Stimulated activated CD4-positive, alpha-beta T cell treated with anti-CD3 and anti-CD28 coated beads, TNF-alpha, amount 100 ng/mL, for 48 hours (primary cell): ENCODE measurements at places on chromosomes 1 and 21.

GRCh38 chr1:99681583-99681982, 35.7 kb downstream of the PALMD start:
- no peak for DNase-seq

GRCh38 chr1:110495926-110496600, 22.9 kb downstream of the KCNA10 start:
- peak; percentile 57 for DNase-seq

DNA sequence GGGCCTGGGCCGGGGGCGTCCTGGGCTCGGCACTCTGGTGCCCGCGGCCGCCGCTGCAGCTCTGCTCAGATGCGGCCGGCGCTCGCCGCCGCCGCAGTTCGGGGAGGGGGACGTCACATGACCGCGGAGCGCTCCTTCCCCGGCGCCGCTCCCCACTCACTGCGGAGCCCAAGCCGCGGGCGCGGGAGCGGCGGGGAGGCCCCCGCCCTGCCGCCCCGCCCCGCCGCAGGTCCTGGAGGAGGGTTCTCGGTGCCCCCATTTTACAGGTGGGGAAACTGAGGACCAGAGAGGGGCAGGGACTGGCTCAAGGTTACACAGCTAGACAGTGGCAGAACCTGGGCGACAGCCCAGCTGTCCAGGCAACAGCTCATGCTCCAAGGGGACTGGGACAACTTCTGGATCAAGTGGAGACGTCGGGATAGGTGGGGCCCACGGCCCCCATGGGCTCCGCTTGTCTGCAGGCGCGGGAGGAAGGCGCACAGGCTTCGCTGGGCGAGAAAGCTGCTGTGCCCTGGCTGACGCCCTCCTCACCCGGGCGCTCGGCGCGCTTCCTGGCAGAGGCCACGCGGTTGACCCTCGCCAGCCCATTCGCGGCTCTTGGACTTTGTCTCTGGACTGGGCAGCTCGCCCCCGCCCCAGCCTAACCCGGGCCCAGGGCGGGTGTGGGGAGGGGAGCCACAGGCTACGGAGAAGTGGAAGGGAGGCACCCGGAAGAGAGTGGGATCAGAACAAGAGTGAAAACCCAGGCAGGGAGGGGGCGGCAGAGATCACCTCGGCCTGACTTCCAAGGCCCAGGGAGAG, at the start of gene RAP1GAP:
Gene RAP1GAP, minus strand, starts transcription at position 100 of the 801 bp plus-strand sequence. CDS start 49,325 bp downstream, outside the sequence.
- DNase-seq: no peak

- DNase-seq: no peak
Measured at GRCh38 chr1:96387785-96388184, 333.8 kb upstream of the PTBP2 start.

GRCh38 chr21:39489380-39489924, 37.7 kb downstream of the SH3BGR start:
- DNase-seq: no peak

- DNase-seq: no peak
Measured at GRCh38 chr1:4736254-4736653, 81.8 kb downstream of the AJAP1 start.

- DNase-seq: peak; percentile 85
Measured at GRCh38 chr1:20185834-20186782, at the start of the genes PLA2G2C and UBXN10. Gene PLA2G2C, minus strand, starts transcription at chr1:20186518. Its CDS starts 9,155 bp downstream, at chr1:20177363. Gene UBXN10, plus strand, starts transcription at chr1:20186096. Its CDS starts 4,466 bp downstream, at chr1:20190562.

- no peak for DNase-seq
Measured at GRCh38 chr1:90357995-90358394, 359.1 kb downstream of the BARHL2 start.

DNA sequence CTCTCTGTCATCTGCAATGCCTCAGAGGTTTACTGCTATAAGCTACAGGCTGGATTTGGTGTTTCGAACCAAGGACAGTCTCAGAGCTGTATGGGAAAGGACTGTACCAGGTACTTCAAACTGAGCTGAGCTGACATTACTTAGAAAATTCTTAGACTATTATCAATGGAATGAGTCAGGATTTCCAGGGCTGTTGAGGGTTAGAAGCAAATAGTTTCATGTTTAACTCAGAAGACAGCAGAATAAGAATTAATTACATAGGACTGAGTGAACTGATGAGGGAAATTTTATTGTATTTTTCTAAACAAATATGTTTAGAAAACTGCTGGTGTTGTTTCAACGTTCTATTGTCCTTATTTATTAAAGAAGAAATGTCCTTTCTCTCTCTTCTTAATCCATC, 74.3 kb upstream of the CAPZB start:
- no peak for DNase-seq

GRCh38 chr1:28343405-28343804, 14.6 kb downstream of the MED18 start:
- no peak for DNase-seq

GRCh38 chr1:99969729-99970621, at the start of gene SLC35A3:
Gene SLC35A3, plus strand, starts transcription at chr1:99969996. Its CDS starts 23,559 bp downstream, at chr1:99993555.
- DNase-seq: peak; percentile 72

DNA sequence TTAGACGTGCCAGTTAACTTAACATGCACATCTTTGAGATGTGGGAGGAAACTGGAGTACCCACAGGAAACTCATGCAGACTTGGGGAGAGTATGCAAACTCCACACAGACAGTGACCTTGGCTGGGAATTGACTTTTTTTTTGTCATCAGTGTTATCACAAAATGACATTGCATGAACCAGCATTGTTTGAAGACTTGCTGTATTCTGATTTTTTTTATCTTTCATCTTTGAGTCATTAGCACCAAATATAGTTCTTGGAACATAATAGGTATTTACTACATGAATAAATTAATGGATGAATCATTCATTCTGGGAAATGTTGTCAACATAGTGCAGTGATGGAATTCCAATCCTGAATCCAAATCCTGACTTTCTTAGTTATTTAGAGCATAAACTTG, 77.0 kb downstream of the ATF6 start:
- no peak for DNase-seq

GRCh38 chr21:41589131-41589530, 81.2 kb upstream of the TMPRSS2 start:
- DNase-seq: no peak

DNA sequence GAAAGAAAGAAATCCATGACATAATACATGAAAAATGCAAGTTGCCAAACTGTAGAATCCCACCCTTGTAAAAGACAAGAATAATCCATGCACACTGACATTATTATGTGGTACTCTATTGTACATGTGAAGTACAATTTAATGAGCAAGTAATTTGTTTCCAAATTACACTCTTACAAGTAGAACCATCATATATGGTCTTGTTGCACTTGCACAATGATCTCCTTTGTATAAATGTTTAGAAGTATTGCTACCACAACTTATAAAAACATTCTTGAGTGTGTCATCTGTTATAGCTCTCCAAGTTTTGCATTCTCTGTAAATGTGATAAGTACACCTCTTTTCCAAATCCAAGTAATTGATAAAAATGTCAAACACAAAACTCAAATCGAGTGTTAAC, 29.1 kb upstream of the ZNF281 start:
- DNase-seq: no peak
